NCI-H1694 treated with DMSO at 0.1 percent for 48 hours (cell line): ENCODE measurements at places on chromosomes 5 and 9.

GRCh38 chr9:133210202-133210532, 1.1 kb upstream of the OBP2B start:
- no peak for DNase-seq

DNA sequence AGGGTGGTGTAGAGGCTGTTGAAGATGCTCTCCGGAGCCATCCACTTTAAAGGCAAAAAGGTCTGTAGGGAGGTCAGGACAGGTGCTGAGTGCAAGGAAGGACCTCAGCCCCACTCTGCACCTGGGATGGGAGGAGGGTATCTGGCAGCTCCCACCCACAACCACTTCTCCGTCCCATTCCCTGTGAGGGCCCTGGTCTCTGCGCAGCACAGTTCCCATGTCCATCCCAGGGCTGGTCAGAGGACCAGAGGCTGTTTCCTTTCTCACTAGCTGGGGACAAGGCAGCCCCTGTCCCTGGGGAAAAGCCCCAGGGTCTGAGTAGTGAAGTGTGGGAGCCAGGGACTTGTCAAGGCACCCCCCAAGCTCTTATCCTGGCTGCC, 33.7 kb upstream of the CSF1R start:
- DNase-seq: no peak

DNA sequence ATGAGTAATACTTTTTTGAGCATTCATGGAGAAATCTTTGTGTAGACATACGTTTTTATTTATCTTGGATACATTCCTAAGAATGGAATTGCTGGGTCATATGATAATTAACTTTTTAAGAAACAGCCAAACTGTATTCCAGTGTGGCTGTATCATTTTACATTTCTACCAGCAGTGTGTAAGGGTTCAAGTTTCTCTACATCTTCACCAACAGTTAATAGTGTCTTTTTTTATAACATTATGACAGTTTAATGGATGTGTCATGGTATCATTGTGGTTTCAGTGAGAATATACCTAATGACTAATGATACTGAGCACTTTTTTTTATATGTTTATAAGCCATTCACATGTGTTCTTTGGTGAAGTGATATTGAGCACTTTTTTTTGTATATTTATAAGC, 52.4 kb downstream of the NIPBL start:
- DNase-seq: no peak

- no peak for DNase-seq
Observed at GRCh38 chr5:28275931-28276330, 1237.5 kb upstream of the CDH9 start.

DNA sequence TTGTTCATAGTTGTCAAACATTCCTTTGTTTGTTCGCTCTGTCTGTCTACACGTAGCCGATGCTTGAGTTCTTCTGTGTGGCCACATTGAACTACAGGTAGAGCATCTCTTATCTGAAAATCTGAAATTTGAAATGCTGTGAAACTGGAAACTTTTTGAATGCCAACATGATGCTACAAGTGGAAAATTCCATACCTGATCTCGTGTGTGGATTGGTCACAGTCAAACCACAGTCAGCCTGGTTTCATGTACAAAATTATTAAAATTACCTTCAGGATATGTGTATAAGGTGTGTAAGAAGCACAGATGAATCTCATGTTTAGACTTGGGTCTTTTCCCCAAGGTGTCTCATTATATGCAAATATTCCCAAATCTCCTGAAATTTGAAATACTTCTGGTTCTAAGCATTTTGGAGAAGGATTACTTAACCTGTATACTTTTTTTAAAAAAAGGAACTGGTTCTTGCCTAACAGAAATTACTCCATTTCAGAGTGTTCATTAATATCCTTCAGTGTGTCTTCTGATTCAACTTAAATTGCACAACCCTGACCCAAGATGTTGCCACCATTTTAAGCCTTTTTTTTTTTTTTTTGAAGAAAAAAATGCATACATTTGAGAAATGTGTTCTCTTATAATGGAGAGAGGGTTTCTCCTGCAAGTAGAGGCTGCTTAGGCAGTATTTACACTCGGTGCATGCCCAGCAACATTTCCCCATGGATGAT, 254.3 kb downstream of the MAST4 start:
- DNase-seq: no peak

DNA sequence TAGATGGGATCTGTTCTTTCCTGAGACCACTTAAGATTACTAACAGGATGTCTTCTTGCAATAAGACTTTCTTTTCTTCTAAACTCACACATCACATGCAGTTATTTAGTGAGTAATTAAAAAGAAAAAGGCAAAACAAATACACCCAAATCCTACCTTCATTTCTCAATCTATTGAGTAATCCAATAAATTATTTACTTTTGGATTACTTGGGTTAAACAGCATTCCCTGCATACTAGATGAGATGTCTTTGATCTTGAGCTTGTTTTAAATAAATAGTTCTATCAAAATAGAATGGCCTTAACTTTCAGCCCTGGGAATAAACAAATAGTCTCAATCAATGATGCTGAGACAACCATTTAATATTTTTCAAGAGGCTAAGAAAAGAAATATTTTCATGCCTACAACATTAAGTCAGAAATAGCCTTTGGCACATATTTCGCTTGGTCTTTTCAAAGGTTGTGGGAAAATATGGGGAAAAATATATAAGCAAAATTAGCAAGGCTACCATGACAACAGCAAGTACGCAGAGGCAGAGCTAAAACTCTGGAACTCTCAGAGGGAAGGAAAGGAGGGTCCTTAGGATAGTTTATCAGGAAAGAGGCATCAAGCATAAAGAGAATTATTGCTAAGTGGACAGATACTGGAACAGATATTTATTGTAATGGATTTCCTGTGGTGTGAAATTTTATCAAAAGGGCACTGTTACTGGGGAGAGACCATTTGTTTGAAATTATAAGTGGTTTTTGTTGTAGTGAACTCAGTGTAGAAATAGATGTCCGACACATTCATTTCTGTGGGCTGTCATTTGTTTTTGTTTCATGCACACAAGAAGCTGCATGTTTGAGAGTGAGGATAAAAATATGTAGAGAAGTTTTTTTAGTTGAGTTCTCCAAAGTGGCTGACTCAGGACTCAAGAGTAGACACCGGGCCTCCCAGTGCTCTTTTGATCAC, 70.2 kb upstream of the CDH6 start:
- DNase-seq: no peak

DNA sequence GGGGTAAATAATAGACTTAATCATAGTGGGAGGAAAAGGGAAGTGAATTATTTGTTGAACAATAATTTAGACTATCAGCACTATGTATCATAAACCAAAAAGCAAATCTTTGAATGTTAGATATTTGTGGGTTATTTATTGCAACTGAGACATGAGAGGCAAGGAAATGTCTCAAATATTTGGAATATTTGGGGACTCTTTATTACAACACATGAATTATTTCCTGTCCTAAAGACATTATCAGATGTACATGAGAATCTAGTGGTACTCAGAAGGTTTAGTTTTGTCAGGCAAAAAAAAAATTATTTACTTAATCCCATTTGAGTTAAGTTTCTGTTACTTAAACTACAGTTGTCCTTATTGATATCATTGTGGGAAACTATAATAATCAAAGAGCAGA, 91.1 kb downstream of the TLR4 start:
- no peak for DNase-seq

GRCh38 chr9:112780450-112781036, 30.0 kb downstream of the SNX30 start:
- peak; percentile 22 for DNase-seq

DNA sequence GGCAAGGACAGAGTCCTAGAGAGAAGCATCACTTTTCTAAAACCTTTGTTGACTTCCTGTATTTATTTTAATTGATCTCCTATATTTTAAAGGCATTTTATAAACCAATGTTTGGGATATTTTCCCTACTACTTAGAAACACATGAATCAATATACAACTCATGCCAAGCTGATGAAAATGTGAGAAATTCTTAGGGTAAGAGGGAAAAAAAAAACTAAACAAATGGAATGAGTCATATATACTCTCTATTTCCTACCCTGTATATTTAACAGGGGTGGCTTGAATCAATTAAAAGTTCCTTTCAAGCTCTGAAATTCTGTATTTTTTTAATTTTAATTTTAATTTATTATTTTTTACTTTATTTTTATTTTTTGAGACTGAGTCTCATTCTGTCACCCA, 19.6 kb downstream of the BAAT start:
- no peak for DNase-seq

- DNase-seq: peak; percentile 64
Observed at GRCh38 chr5:142151436-142152383, 43.1 kb downstream of the NDFIP1 start.

- peak; percentile 51 for DNase-seq
Observed at GRCh38 chr9:84397151-84397728, 56.7 kb upstream of the SLC28A3 start.

- DNase-seq: no peak
Observed at GRCh38 chr9:120261419-120261818, 318.5 kb downstream of the CDK5RAP2 start.

DNA sequence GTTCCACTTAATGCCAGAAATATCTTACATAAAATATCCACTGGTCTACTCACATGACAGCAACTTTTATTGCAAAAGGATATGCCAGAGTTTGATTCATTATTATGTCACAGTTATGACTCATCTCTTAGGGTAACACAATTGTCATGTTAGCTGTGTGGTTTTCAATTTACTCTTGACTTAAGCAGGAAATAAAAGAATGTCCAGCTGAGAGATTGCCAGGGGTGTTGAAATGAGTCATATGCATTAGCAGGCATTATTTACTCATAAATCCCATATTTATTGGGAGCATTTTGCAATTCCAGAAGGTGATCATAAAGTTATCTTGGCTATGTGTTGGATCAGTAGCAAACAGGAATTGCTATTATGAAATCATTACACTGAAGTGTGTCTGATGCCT, 1164.6 kb upstream of the CDH18 start:
- DNase-seq: no peak

GRCh38 chr5:127441799-127442484, 75.5 kb upstream of the PRRC1 start:
- DNase-seq: peak; percentile 53

DNA sequence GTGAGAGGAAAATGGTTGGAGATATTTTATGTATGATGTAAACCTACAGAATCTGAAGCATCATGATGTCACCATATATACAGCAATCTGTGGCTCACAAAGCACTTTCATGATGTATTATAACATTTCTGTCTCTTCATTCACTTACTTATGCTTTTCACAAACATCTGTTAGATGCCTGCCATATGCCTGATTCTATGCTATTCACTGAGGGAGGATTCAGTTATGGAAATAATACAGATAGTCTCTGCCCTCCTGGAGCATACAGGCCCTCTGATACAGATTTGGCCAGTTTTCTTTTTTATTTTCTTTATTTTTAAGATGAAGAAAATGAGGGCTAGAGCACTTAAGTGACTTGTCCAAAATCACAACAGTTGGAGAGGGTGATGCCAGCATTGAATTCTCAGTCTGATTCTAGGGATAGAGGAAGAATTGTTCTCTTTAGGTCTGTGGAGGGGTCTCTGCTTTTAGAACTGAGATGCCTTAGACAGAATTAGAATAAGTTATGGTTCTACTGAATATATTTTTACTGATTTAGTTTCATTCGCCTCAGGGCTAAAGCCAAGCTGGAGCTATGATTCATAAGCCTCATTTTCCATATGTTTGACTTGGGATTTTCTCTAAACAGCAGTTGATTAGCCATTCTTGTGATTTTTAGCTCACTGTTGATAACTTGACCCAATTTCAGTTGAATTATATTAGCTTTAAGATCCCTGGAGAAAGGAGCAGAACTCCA, 636.4 kb downstream of the PRELID2 start:
- no peak for DNase-seq

- DNase-seq: no peak
Observed at GRCh38 chr9:110531776-110532175, 47.8 kb downstream of the SVEP1 start.

- DNase-seq: no peak
Observed at GRCh38 chr5:82820961-82821845, 256.0 kb downstream of the TMEM167A start.

DNA sequence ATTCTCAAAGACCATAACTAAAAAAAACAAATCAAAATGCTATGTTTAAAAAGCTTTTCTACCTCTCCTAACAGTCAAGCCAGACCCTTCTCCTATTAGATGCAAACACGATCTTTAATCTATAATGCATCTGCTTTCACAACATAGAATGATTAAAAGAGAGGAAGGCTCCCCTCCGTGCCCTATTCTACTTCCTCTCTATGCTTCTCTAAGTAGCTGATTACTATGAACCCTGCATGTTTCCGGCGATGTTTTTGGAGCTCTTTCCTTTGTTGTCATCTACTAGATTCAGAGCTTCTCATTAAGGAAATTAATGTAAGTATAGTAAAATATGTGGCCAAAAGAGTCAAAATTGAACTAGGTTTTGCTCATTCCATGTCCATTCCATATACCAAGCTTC, 29.2 kb upstream of the CEP120 start:
- DNase-seq: no peak

GRCh38 chr5:10431415-10431814, 10.3 kb upstream of the ROPN1L start:
- no peak for DNase-seq

DNA sequence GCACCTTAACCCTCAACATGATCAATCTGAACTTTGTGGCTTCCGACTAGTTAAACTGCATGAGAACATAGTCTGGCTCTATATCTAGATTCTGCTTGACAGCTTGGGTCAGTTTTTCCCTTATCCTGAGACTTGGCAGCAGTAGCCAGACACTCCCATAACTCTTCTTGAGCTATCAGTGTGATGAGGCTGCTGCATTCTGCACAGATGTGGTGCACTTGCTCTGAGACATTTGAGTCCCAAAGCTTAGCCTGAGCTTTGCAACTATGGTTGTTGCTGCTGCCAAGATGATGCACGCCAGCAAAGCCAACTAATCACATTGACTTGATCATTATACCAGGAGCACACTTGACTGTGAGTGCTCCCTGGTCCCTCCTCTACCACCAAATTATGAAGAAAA, 36.2 kb downstream of the MOCS2 start:
- no peak for DNase-seq

- DNase-seq: no peak
Observed at GRCh38 chr5:31823472-31823871, 184.5 kb downstream of the PDZD2 start.

DNA sequence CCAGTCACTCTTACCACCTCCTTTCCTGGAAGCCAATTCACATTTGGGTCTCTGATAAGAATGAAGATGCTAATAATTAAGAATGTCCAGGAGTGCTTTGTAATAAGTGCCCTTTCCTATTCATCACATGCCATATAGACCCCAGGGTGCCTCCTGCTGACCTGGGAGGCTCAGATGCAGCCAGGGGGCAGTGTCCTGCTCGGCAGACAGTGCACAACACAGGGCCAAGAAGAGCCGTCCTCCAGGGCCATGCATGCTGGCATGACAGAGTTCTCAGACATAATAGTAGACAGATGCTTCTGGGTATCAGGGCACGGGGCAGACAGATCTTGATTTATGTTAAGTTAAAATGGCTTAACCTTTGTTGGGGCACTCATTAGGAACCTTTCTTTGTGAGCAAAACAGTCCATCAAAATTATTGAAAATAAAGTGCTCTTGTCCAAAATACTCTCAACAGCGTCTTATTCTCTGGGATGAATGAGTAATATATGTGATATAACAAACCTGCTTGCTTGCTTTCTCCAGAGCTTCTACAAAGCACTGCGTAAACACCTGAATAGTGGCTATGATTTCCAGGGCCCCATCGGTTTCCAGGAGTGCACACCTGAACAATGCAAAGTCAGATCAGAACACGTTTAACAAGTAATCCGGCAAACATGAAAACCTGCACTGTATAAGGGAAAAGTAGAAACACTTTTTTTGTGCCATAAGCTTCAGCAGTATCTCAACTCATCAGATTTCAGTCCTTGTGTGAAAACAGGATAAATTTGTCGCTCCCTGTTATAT, 192.7 kb downstream of the FANCC start:
- no peak for DNase-seq

- no peak for DNase-seq
Observed at GRCh38 chr5:109863752-109864151, 174.0 kb downstream of the MAN2A1 start.

- no peak for DNase-seq
Observed at GRCh38 chr9:108300306-108301287, 555.2 kb downstream of the ACTL7B start.
